ENCODE measurements at places on chromosomes 16 and 17. TPM values are rescaled to one million over a fixed set of nuclear protein-coding genes. Genes with fewer than 3 reads are reported as not detected.

Gene NGFR
- 55.7 TPM for total RNA-seq

Gene ARHGAP44
- total RNA-seq, result 12.6 TPM

Gene NOS2
- 0.16 TPM for total RNA-seq

Gene CLEC18B
- total RNA-seq, result 3.0 TPM

Gene MT1H
- total RNA-seq, result not detected

Gene GPR142
- 2.1 TPM for total RNA-seq

Gene DNAAF8
- not detected for total RNA-seq

Gene C16orf92
- total RNA-seq, result not detected

GRCh38 chr16:81376880-81377279, 62.1 kb downstream of the GAN start:
- no peak for DNase-seq
- no peak overlapping the region for H3K27ac ChIP-seq
- no peaks in the 10 kb centered on the region for H3K4me1 ChIP-seq
- no peaks in the 10 kb centered on the region for H3K36me3 ChIP-seq

DNA sequence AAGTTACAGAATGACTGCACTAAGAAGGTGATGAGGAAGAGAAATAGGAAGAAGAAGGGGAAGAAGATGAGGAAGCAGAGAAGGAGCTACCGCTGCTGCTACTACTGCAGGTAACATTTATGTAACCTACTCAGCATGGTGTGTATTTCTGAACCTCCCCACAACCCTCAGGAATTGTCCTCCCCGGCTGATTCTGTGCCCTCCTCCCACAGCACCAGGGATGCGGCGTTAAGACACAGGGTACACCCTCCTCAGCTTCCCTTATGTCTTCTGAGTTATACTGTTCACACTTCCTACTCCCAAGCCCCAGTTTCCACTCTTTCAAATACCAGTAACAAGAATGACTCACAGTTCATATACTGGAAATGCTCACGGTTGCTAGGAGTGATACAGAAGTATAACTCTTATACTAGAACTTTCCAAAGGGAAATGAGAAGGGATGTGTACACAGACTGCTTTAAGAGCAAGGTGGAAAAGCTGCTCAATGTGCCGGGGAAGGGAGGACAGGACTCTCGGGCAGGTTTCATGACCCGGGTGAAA, 224.5 kb upstream of the PSMD7 start:
- no peak overlapping the region for H3K27ac ChIP-seq
- H3K4me3 ChIP-seq, result no peak overlapping the region

DNA sequence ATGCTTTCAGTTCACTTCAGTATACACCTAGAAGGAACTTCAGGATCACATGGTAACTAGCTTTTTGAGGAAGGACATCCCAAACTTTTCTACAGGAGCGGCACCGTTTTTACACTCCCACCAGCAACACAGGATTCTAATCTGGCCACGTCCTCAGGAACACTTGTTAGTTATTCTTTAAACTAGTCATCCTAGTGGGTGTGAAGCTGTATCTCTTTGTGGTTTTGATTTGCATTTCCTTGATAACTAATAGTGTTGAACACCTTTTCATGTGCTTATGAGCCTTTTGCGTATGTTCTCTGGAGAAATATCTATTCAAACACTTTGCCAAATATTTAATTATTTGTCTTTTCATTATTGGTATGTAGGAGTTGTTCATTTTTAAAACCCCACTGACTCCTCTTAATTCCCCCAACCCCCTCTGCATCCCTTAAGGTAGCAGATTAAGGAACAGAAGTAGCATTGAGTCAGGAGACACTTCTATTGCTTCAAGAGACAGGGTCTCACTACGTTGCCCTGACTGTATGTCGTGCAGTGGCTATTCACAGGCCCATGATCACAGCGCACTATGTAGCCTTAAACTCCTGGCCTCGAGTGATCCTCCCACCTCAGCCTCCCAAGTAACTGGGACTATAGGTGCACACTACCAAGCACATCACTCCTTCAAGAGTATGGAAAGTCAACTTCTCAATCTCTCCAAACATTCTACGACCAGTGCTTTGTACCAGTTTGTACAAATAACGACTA, 25.4 kb downstream of the YWHAE start:
- H3K4me1 ChIP-seq, result peaks cover 4% of the 10 kb centered on the region
- no peak overlapping the region for H3K4me3 ChIP-seq
- H3K36me3 ChIP-seq, result no peaks in the 10 kb centered on the region
- no peaks in the 10 kb centered on the region for H3K27me3 ChIP-seq
- H3K27ac ChIP-seq, result no peak overlapping the region
- DNase-seq, result no peak

GRCh38 chr17:54867634-54868033, 33.0 kb upstream of the TOM1L1 start:
- H3K27me3 ChIP-seq, result no peaks in the 10 kb centered on the region
- no peaks in the 10 kb centered on the region for H3K36me3 ChIP-seq
- no peak overlapping the region for H3K27ac ChIP-seq
- no peaks in the 10 kb centered on the region for H3K4me1 ChIP-seq
- no peak for DNase-seq
- H3K4me3 ChIP-seq, result no peak overlapping the region

DNA sequence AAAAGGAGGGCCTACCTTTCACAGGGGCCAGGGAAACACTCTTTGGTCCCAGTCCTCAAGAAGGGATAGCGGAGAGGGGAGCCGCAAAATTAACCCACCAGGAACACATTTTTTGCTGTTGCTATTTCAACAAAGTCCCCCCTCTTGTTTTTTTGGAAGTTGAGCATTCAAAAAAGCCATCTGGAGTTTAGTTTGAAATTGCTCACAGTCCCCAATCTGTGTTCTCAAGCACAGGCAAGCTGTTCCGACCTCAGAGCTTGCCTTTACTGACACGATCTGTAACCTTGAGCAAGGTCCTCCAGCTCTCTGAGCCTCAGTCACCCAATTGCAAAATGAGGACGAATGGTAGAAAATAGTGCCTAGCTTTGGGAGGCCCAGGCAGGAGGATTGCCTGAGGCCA, 131.1 kb downstream of the ZNF423 start:
- DNase-seq, result no peak
- H3K4me3 ChIP-seq, result no peak overlapping the region
- H3K27me3 ChIP-seq, result no peaks in the 10 kb centered on the region
- H3K4me1 ChIP-seq, result no peaks in the 10 kb centered on the region
- H3K27ac ChIP-seq, result no peak overlapping the region

- no peak overlapping the region for H3K27ac ChIP-seq
- no peaks in the 10 kb centered on the region for H3K27me3 ChIP-seq
- no peak overlapping the region for H3K4me3 ChIP-seq
- no peaks in the 10 kb centered on the region for H3K4me1 ChIP-seq
- no peak for DNase-seq
Measured at GRCh38 chr16:28069971-28070794, 6.7 kb upstream of the GSG1L start.

- no peaks in the 10 kb centered on the region for H3K36me3 ChIP-seq
- no peaks in the 10 kb centered on the region for H3K4me1 ChIP-seq
- no peak for DNase-seq
- no peak overlapping the region for H3K4me3 ChIP-seq
Measured at GRCh38 chr16:10992797-10993196, 48.4 kb downstream of the CLEC16A start.

GRCh38 chr16:79077346-79077745, 523.2 kb downstream of the MAF start:
- no peak overlapping the region for H3K27ac ChIP-seq
- H3K4me1 ChIP-seq, result no peaks in the 10 kb centered on the region
- no peaks in the 10 kb centered on the region for H3K27me3 ChIP-seq
- DNase-seq, result no peak
- no peak overlapping the region for H3K4me3 ChIP-seq

GRCh38 chr17:50129353-50129727, 620 bp downstream of the SAMD14 start:
- H3K36me3 ChIP-seq, result no peaks in the 10 kb centered on the region
- no peaks in the 10 kb centered on the region for H3K27me3 ChIP-seq
- no peak overlapping the region for H3K27ac ChIP-seq
- no peak for DNase-seq
- peak overlapping the region; percentile 30 for H3K4me3 ChIP-seq

- no peak overlapping the region for H3K4me3 ChIP-seq
- no peak overlapping the region for H3K27ac ChIP-seq
- no peaks in the 10 kb centered on the region for H3K27me3 ChIP-seq
- H3K36me3 ChIP-seq, result no peaks in the 10 kb centered on the region
Measured at GRCh38 chr17:28467456-28468025, 5.9 kb upstream of the SLC13A2 start.

DNA sequence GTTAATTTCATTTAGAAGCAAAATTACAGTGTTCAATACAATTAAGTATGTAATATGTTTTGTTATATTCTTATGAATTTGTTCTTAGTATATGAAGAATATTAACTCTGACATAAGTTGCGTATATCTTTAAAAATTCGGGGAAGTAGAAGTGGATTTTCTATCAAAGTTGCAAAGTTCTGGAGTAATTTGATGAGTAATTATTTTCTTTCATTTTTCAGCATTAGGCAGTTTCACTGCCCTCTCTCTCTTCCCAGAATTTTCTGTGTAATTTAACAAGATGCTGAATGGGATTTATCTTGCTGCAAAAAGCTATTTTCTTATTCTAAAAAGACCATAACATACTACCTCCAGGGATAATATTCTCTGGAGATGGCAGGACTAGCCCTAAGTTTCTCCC, 8.9 kb upstream of the CCL18 start:
- DNase-seq, result no peak
- H3K4me1 ChIP-seq, result no peaks in the 10 kb centered on the region
- H3K27ac ChIP-seq, result no peak overlapping the region
- H3K27me3 ChIP-seq, result no peaks in the 10 kb centered on the region
- no peaks in the 10 kb centered on the region for H3K36me3 ChIP-seq

DNA sequence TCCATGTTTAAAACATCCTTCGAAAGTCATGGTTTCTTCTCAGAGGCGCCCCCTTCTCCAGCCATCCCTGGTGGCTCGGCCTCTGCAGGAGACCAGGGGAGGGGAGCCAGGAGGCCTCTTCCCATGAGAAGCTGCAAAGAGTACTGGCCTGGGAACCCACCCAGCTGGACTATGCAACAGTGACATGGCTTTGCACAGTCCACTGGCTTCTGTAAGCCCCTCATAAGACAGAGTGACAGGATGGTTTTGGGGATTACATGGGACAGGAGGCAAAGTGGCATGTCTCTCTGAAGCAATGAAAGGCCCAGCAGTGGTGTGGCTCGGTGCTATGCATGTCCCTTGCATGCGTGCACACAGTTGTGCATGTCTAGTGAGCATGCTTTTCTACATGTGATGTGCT, 99.5 kb downstream of the C16orf78 start:
- no peaks in the 10 kb centered on the region for H3K36me3 ChIP-seq
- H3K27me3 ChIP-seq, result no peaks in the 10 kb centered on the region

- no peak overlapping the region for H3K27ac ChIP-seq
- H3K27me3 ChIP-seq, result no peaks in the 10 kb centered on the region
- no peaks in the 10 kb centered on the region for H3K36me3 ChIP-seq
- no peak for DNase-seq
Measured at GRCh38 chr17:66542129-66542966, 239.9 kb downstream of the PRKCA start.

DNA sequence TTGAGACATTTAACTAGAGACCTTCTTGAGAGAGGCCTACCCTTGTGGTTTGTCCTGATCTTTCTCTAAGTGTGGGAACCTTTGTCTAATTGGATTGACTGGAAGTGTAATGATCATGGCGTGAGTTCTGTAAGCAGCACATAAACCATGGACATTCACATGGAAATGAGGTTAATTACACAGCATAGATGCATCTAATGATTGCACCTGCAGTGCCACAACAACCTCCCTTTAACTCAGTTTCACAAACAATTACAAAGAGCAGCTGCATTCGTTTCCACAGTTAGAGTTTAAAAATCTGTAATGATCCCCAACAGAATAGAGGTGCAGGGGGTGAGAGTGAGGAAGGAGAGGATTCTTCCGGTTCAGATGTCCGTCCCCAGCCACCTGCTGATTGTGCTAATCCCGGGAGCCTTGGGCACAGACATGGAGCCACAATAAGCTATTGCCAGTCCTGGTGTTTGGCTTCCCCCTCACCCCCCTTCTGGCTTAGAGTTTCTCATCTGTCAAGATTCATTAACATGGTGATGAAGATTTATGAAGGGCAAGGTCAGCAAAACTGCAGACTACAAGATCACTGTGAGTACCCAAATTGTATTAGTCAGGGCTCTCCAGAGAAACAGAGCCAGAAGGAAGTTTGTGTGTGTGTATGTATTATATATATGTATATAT, 659.2 kb upstream of the SOX9 start:
- H3K27ac ChIP-seq, result no peak overlapping the region
- H3K27me3 ChIP-seq, result peaks cover 1% of the 10 kb centered on the region
- no peaks in the 10 kb centered on the region for H3K36me3 ChIP-seq
- no peak overlapping the region for H3K4me3 ChIP-seq

GRCh38 chr16:57689762-57690558, 4.6 kb upstream of the DRC7 start:
- peak; percentile 27 for DNase-seq
- H3K4me1 ChIP-seq, result no peaks in the 10 kb centered on the region
- no peaks in the 10 kb centered on the region for H3K27me3 ChIP-seq
- H3K36me3 ChIP-seq, result no peaks in the 10 kb centered on the region

GRCh38 chr17:28407130-28407973, 1.3 kb upstream of the SLC46A1 start:
- H3K36me3 ChIP-seq, result no peaks in the 10 kb centered on the region
- H3K27me3 ChIP-seq, result no peaks in the 10 kb centered on the region
- no peak for DNase-seq

DNA sequence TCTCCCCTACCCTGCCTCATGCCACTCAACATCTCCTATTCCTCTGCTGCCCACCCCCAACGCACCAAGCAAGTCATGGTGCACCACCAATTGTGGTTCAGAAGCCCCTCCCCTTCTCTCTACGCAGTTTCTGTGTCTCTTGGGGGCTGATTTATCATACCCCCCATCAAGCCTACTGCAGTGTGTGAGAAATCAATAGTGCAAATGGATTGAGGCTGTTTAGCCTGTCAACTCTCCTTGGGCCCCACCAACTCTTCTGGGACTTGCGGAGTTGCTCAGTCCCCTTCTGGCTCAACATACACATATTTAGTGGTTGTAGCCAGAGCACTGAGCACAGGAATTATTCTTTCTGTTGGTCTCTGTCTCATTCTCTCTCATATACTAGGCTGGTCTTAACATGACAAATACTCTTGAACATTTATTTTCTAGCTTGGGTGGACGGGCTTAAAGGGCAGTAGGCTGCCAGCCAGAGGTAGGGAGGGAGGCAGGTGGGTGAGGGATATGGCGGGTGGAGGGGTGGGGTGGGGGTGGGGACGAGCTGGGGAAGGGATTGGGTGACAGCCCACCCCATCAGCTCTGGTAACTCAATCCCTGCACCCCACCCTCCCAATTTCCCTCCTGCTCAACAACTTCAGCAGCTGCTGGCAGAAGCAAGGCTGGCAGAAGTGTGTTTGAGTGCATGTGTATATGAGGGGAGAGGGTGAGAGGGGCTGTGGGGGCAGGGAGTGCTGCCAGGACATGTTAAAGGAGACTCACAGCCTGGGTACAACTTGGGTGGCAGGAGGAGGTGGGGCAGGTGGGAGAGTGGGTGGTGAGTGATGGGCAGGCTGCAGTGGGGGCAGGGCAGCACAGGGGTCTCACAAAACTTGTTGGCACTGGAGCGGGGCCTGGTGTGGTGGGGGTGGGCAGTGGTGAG, 4.9 kb downstream of the RARA start:
- no peaks in the 10 kb centered on the region for H3K36me3 ChIP-seq
- no peaks in the 10 kb centered on the region for H3K27me3 ChIP-seq
- H3K4me3 ChIP-seq, result no peak overlapping the region
- peaks cover 5% of the 10 kb centered on the region for H3K4me1 ChIP-seq
